ENCODE measurements at places on chromosomes 12 and 14. TPM values are rescaled to one million over a fixed set of nuclear protein-coding genes. Genes with fewer than 3 reads are reported as not detected.

DNA sequence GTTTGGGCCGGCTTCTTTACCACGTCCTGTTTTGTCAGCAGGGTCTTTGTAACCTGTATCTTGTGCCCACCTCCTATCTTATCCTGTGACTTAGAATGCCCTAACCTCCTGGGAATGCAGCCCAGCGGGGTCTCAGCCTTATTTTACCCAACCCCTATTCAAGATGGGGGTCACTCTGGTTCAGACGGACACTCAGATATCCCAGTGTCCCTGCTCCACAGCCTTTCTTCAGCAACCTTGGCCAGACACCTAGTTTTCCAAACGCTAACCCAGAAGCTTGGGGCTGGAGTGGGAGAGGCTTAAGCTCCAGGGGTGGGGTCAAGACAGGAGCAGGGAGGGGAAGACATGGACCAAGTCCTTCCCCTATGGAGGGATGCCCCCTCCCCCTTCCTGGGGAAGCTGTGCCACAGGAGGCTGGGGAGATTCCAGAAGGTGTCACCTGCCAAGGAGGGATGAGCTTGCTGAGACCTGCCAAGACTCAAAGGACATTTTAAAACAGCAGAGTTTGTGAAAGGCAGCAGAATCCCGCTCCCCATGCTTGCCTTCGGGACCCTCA, 62.2 kb downstream of the RIN3 start:
- no peak overlapping the region for H3K27ac ChIP-seq
- no peaks in the 10 kb centered on the region for H3K36me3 ChIP-seq
- H3K27me3 ChIP-seq = no peaks in the 10 kb centered on the region
- H3K4me1 ChIP-seq = peaks cover 4% of the 10 kb centered on the region
- H3K4me3 ChIP-seq = no peak overlapping the region
- DNase-seq = no peak

DNA sequence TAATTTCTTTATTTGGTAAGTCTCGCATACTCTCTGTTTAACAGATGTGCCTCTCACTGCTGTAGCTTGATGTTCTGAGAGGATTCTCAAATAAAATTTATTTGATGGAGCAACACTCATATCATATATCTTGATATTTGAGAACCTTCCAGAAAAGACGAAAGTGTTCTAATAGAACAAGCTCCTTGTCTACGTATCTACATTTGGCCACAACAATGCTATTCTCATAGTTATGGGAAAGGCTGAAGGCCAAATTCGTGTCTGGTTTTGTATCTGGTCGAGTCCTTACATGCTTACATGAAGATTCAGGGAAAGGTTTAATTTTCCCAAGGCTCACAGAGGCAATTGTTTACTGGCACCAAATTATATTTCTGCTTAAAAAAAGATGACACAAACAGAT, 186.7 kb upstream of the SLC38A2 start:
- H3K4me1 ChIP-seq = peaks cover 4% of the 10 kb centered on the region
- H3K4me3 ChIP-seq = no peak overlapping the region
- DNase-seq = no peak

The VRTN gene
- polyA plus RNA-seq = 189 TPM

DNA sequence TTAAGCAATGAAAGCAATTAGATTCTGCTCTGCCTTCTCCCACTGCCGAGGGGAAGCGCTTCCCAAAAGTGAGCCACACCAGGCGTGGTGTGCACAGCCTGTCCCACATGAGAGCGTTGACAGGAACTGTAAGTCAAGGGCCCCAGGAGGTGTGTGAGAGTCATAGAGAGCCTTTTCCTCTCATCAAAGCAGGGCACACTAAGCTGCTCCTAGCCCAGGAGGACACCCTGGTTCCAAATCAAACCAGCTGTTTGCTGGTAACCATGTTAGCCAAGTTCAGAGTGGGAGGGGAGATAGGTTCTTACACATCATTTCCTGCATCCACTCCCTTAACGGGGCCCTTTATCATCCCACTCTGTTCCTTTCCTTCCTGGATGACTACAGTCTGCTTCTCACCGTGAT, 98.3 kb downstream of the SPTSSA start:
- H3K27ac ChIP-seq = no peak overlapping the region
- H3K27me3 ChIP-seq = no peaks in the 10 kb centered on the region
- no peaks in the 10 kb centered on the region for H3K4me1 ChIP-seq
- no peak overlapping the region for H3K4me3 ChIP-seq

The MANSC4 gene
- not detected for polyA plus RNA-seq

The LTB4R2 gene
- 5.3 TPM for polyA plus RNA-seq

The FAM90A1 gene
- 0.52 TPM for polyA plus RNA-seq

The C12orf50 gene
- not detected for polyA plus RNA-seq

GRCh38 chr12:47366157-47366556, 286.4 kb upstream of the AMIGO2 start:
- H3K4me1 ChIP-seq = no peaks in the 10 kb centered on the region
- no peak overlapping the region for H3K27ac ChIP-seq
- H3K4me3 ChIP-seq = no peak overlapping the region

The PTPRR gene
- 0.35 TPM for polyA plus RNA-seq

- H3K36me3 ChIP-seq = no peaks in the 10 kb centered on the region
- no peaks in the 10 kb centered on the region for H3K27me3 ChIP-seq
- no peak overlapping the region for H3K27ac ChIP-seq
- no peak for DNase-seq
- H3K4me3 ChIP-seq = no peak overlapping the region
- no peaks in the 10 kb centered on the region for H3K4me1 ChIP-seq
Measured at GRCh38 chr12:104279164-104279563, 24.4 kb upstream of the EID3 start.

- no peak overlapping the region for H3K27ac ChIP-seq
- no peaks in the 10 kb centered on the region for H3K27me3 ChIP-seq
- H3K4me1 ChIP-seq = no peaks in the 10 kb centered on the region
- DNase-seq = no peak
Measured at GRCh38 chr14:82052778-82053177, 519.1 kb upstream of the SEL1L start.

DNA sequence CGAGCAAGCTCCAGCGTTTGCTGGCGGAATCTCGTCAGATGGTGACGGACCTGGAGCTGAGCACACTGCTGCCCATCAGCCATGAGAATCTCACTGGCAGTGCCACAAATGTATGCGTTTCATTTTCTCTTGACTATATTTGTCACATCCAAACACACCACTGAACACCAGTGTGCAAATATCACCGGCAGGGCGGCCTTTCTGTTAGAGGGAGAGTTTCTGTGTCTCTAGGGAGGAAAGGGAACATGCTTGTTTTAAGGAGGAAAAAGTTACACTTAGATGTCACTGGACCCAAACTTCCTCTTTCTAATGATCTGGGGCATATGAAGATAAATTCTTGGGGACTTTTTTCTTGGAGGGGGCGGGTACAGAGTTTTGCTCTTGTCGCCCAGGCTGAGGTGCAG, 21.9 kb upstream of the HIP1R start:
- no peak overlapping the region for H3K4me3 ChIP-seq
- H3K36me3 ChIP-seq = no peaks in the 10 kb centered on the region
- no peaks in the 10 kb centered on the region for H3K4me1 ChIP-seq
- no peak for DNase-seq

DNA sequence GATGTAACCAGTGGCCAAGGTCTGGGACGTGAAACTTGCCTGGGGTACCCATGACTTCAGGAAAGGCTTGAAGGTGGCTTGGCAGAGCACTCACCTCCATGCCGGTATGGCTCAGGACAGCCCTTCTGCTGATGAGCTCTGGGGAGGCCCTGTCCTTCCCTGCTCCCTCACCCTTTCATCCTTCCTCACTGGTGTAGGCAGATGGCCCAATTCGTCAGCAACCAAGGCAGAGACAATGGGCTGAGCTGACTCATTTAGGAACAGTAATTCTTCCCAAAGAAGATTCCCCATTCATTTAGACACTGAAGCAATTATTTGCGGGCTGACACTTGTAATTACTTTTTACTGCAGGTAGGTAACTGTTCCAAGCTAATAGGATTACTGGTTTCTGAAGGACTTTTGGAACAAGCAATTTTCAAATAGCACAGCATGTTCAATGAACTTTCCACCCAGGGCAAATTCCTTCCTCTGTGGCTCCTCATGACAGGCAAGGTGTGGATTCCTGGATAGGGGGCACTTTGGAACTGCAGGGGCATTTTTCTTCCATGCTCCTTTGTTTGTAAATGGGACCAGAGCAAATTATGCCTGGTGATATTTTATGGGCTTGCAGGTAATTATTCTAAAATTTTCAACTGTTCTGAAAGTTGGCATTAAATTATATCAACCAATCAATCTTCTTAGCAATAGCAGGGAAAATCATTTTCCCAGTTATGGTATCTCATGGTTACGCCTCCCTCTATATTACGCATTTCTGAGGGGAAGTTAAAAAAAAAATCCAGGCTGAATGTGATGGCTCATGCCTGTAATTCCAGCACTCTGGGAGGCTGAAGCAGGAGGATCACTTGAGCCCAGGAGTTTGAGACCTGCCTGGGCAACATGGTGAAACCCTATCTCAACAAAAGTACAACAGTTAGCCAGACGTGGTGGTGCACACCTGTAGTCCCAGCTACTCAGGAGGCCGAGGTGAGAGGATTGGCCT, 24.1 kb upstream of the NRDE2 start:
- no peak overlapping the region for H3K27ac ChIP-seq
- H3K4me1 ChIP-seq = no peaks in the 10 kb centered on the region
- no peak overlapping the region for H3K4me3 ChIP-seq
- H3K36me3 ChIP-seq = no peaks in the 10 kb centered on the region
- DNase-seq = no peak
- no peaks in the 10 kb centered on the region for H3K27me3 ChIP-seq

DNA sequence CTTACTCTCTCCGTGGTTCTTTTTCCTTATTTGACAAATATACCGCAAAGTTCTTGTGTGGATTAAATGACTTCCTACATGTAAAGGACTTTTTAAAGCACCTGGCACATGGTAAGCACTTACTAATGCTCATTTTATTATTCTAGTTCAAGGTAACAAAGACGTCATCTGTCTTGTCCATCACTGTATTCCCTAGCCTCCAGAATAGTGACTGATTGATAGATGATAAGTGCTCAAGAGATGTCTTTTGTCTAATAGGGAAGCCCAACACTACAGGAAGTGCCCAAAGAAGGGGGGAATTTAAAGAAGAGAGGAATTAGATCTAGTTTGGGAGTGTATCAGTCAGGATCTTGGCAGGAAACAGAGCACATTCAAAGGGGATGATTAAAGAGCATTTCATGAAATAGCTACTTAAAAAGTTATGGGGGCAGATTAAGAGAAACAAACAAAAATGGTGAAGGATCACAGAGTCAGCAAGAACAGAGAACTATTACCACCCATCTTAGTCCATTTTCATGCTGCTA, 151.9 kb downstream of the GXYLT1 start:
- H3K4me3 ChIP-seq = no peak overlapping the region
- H3K4me1 ChIP-seq = no peaks in the 10 kb centered on the region

DNA sequence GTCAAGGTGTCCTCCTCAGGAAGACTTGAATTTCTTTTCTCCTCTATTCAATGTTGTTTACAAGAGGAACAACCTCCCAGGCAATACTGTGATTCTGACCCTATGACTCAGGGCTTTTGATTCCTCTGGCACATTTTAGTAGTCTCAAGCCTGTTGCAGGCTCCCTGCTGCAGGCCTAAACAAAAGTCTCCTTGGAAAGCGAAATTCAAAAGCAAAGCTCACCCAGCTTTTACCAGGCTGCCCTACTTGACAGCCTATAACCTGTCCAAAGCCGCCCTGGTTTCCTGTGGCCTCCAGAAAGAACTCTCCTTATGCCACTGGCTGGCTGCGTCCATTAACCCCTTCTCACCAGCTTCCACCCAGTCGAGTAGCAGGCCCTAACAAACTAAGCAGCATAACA, 11.6 kb downstream of the FGD6 start:
- H3K27me3 ChIP-seq = no peaks in the 10 kb centered on the region
- DNase-seq = no peak
- no peaks in the 10 kb centered on the region for H3K36me3 ChIP-seq

The CCDC198 gene
- polyA plus RNA-seq = not detected

DNA sequence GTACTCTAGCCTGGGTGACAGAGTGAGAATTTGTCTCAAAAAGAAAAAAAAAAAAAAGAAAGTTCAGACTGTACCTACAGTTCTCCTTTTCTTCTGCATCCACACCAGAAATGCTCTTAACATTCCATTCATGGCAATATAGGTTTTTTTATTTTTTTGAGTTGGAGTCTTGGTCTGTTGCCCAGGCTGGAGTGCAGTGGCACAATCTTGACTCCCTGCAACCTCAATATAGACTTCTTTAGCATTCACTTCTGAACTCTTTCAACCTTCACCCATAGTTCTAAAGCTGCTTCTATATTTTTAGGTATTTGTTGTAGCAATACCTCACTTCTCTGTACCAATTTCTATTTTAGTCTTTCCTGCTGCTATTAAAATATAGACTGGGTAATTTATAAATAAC, 1095.7 kb downstream of the FLRT2 start:
- H3K4me1 ChIP-seq = no peaks in the 10 kb centered on the region
- no peaks in the 10 kb centered on the region for H3K36me3 ChIP-seq
- H3K27me3 ChIP-seq = no peaks in the 10 kb centered on the region
- no peak for DNase-seq
- H3K4me3 ChIP-seq = no peak overlapping the region

The SYNDIG1L gene
- polyA plus RNA-seq = 3.2 TPM

GRCh38 chr12:63994704-63995103, 150.2 kb downstream of the SRGAP1 start:
- no peaks in the 10 kb centered on the region for H3K27me3 ChIP-seq
- DNase-seq = no peak
- H3K4me1 ChIP-seq = no peaks in the 10 kb centered on the region
- H3K36me3 ChIP-seq = no peaks in the 10 kb centered on the region
- no peak overlapping the region for H3K4me3 ChIP-seq

The KRT74 gene
- polyA plus RNA-seq = not detected

The KCNC2 gene
- polyA plus RNA-seq = 0.06 TPM

GRCh38 chr14:21748869-21749303, 75.3 kb upstream of the OR4E1 start:
- H3K27ac ChIP-seq = no peak overlapping the region
- no peaks in the 10 kb centered on the region for H3K36me3 ChIP-seq
- no peak overlapping the region for H3K4me3 ChIP-seq
- H3K4me1 ChIP-seq = no peaks in the 10 kb centered on the region
- no peaks in the 10 kb centered on the region for H3K27me3 ChIP-seq

The SMCO2 gene
- polyA plus RNA-seq = 0.11 TPM

- H3K4me1 ChIP-seq = peaks cover 3% of the 10 kb centered on the region
- H3K27me3 ChIP-seq = peaks cover 10% of the 10 kb centered on the region
- H3K4me3 ChIP-seq = no peak overlapping the region
- DNase-seq = no peak
Measured at GRCh38 chr12:114729731-114730130, 45.8 kb upstream of the TBX3 start.

DNA sequence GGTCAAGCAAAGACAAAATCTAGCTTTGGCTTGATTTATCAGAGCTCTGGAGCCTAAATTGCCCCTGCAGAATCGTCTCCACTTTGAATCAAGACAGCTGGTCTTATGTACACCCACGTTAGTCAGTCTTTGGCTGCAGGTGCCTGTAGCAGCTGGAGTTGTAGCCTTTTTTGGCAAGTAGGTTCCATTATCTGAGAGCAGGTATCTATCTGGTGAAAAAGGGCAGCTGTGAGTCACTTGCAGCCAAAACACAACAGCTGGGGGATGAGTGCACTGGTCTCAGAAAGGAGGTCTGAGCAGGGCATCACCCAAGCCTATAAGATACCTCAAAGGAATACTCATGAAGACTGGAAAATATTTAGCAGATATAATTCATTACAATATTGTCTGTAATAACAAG, 43.6 kb upstream of the KCNH5 start:
- DNase-seq = no peak
- no peaks in the 10 kb centered on the region for H3K27me3 ChIP-seq
- H3K27ac ChIP-seq = no peak overlapping the region
- no peaks in the 10 kb centered on the region for H3K36me3 ChIP-seq
- H3K4me3 ChIP-seq = no peak overlapping the region
